A549 treated with CpdA at 1 μM for 4 hours (cell line): ENCODE measurements at places on chromosomes 4 and X. TPM values are rescaled to one million over a fixed set of nuclear protein-coding genes. Genes with fewer than 3 reads are reported as not detected.

ADH6 gene
- total RNA-seq: not detected in 5 replicates

TLR2 gene
- 0.12 to 0.18 TPM (median 0.14 TPM) in 4 of 5 replicates, not detected in the other for total RNA-seq

KLHL4 gene
- total RNA-seq: 2.8 to 3.6 TPM (median 3.2 TPM) in 5 replicates

SLC7A11 gene
- 30.7 to 40.8 TPM (median 33.3 TPM) in 5 replicates for total RNA-seq

BCORL1 gene
- total RNA-seq: 5.1 to 10.8 TPM (median 8.9 TPM) in 5 replicates

CT83 gene
- not detected in 5 replicates for total RNA-seq

SLC34A2 gene
- total RNA-seq: 0.01 to 0.03 TPM in 2 of 5 replicates, not detected in the others

YIPF7 gene
- not detected in 5 replicates for total RNA-seq

CLCN4 gene
- total RNA-seq: 3.1 to 5.0 TPM (median 4.0 TPM) in 5 replicates

MAOB gene
- total RNA-seq: 0.07 to 0.27 TPM (median 0.15 TPM) in 5 replicates

NWD2 gene
- not detected in 5 replicates for total RNA-seq

SASH3 gene
- not detected in 5 replicates for total RNA-seq

BRS3 gene
- total RNA-seq: not detected in 5 replicates

ZNF157 gene
- total RNA-seq: 0.05 TPM in 1 of 5 replicates, not detected in the others

HTN1 gene
- total RNA-seq: not detected in 5 replicates

CCDC160 gene
- 0.05 TPM in 1 of 5 replicates, not detected in the others for total RNA-seq

TRPC3 gene
- 0.03 to 0.08 TPM (median 0.05 TPM) in 3 of 5 replicates, not detected in the others for total RNA-seq

LDB2 gene
- total RNA-seq: not detected in 5 replicates

IL2 gene
- total RNA-seq: not detected in 5 replicates

PSMD10 gene
- 69.0 to 90.3 TPM (median 78.1 TPM) in 5 replicates for total RNA-seq

IRS4 gene
- total RNA-seq: not detected in 5 replicates

GPM6B gene
- total RNA-seq: 0.05 TPM in 1 of 5 replicates, not detected in the others

FAM184B gene
- 0.02 to 0.06 TPM (median 0.03 TPM) in 4 of 5 replicates, not detected in the other for total RNA-seq

JCHAIN gene
- total RNA-seq: 0.19 to 0.33 TPM in 2 of 5 replicates, not detected in the others

GNPDA2 gene
- total RNA-seq: 8.3 to 13.8 TPM (median 9.0 TPM) in 5 replicates

SPANXA2 gene
- 0.21 to 0.27 TPM (median 0.21 TPM) in 3 of 5 replicates, not detected in the others for total RNA-seq

PCDH19 gene
- 0.02 to 0.06 TPM (median 0.05 TPM) in 5 replicates for total RNA-seq

CXCL3 gene
- 5.1 to 7.5 TPM (median 6.5 TPM) in 5 replicates for total RNA-seq

SHROOM2 gene
- 0.24 to 0.44 TPM (median 0.30 TPM) in 5 replicates for total RNA-seq

TCEAL3 gene
- 13.5 to 20.6 TPM (median 19.0 TPM) in 5 replicates for total RNA-seq

TNIP3 gene
- 0.23 to 0.72 TPM (median 0.56 TPM) in 5 replicates for total RNA-seq

STPG2 gene
- not detected in 5 replicates for total RNA-seq

GPRASP2 gene
- total RNA-seq: 4.7 to 7.2 TPM (median 6.9 TPM) in 5 replicates

DCAF4L1 gene
- 0.10 to 0.30 TPM (median 0.17 TPM) in 5 replicates for total RNA-seq

BMX gene
- total RNA-seq: not detected in 5 replicates

SLC4A4 gene
- total RNA-seq: 1.6 to 2.9 TPM (median 2.1 TPM) in 5 replicates

SLAIN2 gene
- 15.3 to 21.1 TPM (median 18.4 TPM) in 5 replicates for total RNA-seq

CCDC110 gene
- total RNA-seq: not detected in 5 replicates

NAP1L2 gene
- total RNA-seq: 1.2 to 1.3 TPM (median 1.3 TPM) in 5 replicates

ENPEP gene
- 0.09 to 0.21 TPM (median 0.12 TPM) in 5 replicates for total RNA-seq

ITIH6 gene
- 0.02 TPM in 1 of 5 replicates, not detected in the others for total RNA-seq

BCOR gene
- total RNA-seq: 19.1 to 29.1 TPM (median 20.6 TPM) in 5 replicates

NUP62CL gene
- 13.4 to 20.1 TPM (median 16.1 TPM) in 5 replicates for total RNA-seq

CFI gene
- total RNA-seq: 0.26 to 0.69 TPM (median 0.42 TPM) in 5 replicates

NLRP2B gene
- not detected in 5 replicates for total RNA-seq
